ENCODE measurements at places on chromosomes 1 and 21. TPM values are rescaled to one million over a fixed set of nuclear protein-coding genes. Genes with fewer than 3 reads are reported as not detected.
A peak's percentile ranks its signal among the peaks of the same experiment; 100 is the strongest.

The RXFP4 gene
- 0.21 TPM for polyA plus RNA-seq

The UBXN10 gene
- polyA plus RNA-seq = 6.3 TPM

The ASCL5 gene
- polyA plus RNA-seq = 0.31 TPM

The CATSPERE gene
- polyA plus RNA-seq = 1.3 TPM

DNA sequence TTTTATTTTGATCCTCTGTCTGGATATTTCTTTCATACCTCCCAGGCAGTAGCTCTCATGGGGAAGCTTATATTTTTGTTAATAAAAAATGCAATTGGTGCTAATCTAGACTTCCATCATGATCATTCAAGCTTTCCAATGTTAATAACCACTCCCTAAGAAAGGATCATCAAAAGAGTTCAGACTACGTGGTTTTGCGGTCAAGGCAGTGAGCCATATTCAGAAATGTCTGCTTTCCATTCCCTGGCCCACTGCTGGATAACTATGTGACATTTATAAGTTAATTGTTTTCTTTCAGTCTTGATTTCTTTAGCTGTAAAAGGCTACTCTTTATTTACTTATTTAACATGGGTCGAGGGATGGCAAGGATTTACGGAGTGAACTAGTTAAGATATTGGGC is 414.6 kb downstream of the LMO4 start:
- no peak for DNase-seq

DNA sequence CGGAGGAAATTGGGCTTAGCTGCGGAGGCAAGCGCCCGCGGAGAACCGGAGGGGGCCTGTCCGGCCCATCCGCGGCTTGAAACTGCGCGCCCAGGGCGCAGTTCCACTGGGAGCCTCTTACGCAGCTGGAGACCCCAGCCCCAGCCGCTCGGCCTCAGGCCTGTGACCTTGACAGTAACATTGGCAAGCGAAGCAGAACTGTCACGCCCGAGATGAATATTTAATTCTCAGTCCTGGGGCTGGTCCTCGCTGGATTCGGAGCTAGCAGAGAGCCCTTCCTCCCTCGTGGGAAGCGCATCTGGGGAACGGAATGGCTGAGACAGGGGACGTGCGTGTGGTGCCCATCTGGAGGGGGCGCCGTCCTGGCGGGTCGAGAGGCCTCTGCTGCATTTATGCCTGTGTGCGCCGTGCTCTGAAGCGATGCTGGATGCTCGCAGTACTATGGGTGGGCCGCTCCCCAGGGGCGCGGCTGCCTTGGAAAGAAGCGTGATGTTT is 928 bp downstream of the SLC6A17 start:
- DNase-seq = no peak

DNA sequence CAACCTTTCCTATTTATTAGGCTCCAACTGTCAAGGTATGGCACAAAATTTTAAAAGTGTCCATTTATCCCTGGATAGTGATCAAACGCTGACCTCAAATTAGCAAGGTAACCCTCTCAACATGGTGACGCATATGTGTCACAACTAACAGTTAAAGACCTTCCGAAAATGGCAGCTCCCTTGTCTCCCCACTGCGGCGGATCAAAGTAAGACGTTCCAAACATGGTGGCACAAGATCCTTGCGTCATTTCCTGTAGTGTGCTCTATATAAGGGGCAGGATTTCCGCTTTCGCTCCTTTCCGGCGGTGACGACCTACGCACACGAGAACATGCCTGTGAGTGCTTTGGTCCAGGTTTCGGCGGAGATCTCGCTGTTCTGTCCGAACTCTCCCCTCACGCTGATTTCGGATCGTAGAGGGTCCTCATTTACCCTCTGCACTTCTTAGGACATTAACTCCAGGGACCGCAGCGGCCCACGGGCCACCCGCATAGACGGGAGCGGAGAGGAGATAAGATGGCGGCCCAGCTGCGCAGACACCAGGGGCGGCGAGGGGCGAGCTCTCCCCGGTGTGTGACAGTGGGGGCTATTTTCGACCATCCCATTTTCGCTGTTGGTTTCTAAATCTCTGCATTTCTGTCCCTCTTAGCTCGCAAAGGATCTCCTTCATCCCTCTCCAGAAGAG is at the start of gene RPS27:
Gene RPS27, plus strand, starts transcription at position 295 of the 683 bp plus-strand sequence. Its CDS starts 35 bp downstream, at position 330.
- peak; percentile 98 for DNase-seq

DNA sequence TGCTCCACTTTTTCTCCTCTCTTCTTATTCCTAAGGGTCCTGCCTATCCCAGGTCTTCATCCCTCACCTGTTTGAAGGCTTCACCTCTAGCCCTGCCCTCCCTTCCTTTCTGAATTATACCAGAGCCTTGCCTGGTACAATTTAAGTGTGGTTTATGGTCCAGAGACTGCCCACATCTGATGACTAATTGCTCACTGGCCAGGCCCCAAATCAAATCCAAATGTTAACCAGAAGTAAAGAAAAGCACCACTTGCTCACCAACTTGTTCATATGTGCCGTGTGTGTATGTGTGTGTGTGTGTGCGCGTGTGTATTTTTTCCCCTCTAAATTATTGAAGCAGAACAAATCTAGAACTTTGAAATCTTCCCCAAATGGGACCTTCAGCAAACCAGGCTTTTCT is 26.4 kb downstream of the MYOM3 start:
- no peak for DNase-seq

- no peak for DNase-seq
These were observed 9.6 kb upstream of the ZNF669 start for GRCh38 chr1:247113733-247114271.

DNA sequence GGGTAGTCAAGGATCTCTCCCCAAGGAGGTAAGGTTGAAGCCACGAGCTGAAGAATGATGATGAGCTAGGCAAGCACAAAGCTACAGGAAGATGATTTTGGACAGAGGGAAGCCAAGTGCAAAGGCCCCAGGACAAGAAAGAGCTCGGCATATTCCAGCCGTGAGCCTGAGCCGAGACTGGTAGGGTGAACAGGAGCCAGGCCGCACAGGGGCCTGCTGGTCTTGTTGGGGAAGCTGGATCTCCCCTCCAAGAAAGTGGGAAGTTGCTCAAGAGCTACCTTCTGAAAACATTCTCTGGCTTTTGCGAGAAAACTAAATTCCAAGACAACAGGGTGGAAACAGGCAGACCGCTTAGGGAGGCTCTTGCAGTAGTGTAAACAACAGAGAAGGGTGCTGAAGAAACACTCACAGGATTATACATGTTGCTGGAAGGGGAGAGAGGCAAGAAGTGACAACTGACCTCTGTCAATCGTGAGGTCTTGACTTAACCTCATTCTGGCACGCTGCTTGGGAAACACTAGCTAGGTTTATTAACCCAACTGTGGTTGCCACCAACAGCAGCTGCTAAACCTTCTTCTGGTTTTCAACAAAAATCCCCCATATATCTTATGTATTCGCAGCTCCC is 625.2 kb downstream of the SMYD3 start:
- no peak for DNase-seq

DNA sequence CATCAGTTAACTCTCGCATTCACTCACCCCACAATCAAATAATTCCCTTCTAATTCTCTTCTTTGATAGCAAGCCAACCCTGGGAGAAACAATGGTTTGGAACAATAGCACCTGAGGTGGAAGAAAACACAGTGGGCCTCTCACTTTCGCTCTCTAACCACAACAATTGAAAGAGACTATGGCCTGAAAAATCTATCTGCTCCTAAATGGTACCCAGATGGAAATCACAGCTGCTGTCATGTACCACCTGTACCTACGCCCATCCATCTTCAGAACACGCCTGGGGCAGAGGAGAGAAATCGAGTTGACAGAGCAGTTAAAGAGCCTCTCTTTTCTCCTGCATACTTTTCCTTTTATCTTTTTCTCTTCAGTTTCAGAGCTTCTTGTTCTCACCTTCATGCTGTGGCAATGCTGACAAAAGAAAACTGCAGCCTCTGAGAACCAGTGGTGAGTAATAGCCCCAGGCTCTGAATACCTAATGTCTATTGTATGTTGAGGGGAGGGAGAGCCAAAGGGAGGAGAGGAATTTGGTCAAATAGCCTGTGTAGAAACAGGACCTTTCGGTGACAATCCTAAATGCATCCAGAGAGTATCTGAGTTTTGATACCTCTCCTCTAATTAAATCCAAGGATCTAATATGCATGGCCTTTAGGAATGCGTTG is 57.7 kb downstream of the ZC3H11B start:
- DNase-seq = no peak

DNA sequence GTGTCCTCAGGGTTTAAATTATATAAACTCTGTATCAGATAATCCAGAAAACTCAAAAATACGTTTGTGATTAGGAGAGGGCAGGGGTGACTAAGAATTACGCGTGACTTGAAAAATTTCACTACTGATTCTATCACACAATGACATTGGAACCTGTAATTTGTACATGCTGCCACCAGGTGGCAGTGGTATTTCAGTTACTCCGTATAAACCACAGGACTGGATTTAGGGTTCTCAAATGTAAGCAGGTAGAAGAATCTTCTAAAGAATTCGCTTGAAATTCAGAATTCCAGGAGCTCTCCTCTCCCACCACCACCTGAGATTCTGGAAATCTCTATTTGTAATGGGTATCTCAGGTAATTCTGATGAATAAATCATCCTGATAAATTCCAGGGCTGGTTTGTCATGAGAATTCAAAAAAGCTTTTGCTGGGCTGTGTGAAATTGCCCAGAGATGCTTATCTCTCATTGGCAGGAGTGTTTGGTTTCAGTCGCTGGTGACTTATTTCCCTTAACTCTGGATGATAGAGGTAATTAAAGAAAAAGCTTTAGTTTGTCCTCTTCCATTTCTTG is 1.7 kb upstream of the KRTAP7-1 start:
- DNase-seq = no peak

- DNase-seq = no peak
These were observed 11.1 kb upstream of the CHI3L1 start for GRCh38 chr1:203197625-203198024.

DNA sequence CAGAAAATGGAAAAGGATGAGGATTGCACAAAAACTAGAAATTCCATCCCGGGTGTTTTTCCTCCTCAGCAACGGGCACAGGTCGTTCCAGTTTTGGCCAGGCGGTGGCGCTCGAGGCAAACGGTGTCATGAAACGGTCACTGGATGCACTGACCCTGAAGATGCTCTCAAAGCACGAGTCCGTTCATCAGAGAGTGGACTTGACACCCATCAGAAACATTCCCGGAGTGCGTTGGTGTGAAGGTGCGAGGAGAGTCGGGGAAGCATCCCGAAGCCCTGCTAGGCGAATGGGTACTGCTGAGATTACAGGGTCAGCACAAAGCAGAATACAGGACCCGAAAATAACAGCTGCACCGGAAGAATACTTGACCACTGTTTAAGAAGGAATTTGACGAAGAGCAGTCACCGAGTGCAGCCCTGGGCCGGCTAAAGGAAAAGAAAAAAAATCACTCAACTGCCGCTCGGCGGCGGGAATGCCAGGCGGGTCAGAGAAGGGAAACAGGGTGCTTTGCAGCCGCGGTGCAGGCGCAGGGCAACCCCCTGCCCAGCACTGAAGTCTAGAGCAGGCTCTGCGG is 71.7 kb upstream of the ETS2 start:
- peak; percentile 67 for DNase-seq

GRCh38 chr1:30916296-30916695 is 7.7 kb upstream of the SDC3 start:
- no peak for DNase-seq

GRCh38 chr1:10941891-10942541 is 70.4 kb upstream of the TARDBP start:
- peak; percentile 41 for DNase-seq

DNA sequence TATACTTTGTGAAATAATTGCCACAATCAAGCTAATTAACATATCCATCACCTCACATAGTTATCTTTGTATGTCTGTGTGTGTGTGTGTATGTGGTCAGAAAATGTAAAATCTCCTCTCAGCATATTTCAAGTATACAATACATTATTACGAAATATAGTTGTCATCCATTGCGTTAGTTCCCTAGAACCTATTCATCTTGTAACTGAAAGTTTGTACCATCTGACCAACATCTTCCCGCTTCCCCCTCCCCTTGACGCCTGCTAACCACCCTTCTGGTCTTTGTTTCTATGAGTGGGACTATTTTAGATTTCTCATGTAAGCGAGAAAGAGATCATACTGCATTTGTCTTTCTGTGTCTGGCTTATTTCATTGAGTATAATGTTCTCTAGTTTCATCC is 455.3 kb downstream of the KCNT2 start:
- no peak for DNase-seq

- no peak for DNase-seq
These were observed 23.5 kb downstream of the LRRC8D start for GRCh38 chr1:89844241-89844807.

DNA sequence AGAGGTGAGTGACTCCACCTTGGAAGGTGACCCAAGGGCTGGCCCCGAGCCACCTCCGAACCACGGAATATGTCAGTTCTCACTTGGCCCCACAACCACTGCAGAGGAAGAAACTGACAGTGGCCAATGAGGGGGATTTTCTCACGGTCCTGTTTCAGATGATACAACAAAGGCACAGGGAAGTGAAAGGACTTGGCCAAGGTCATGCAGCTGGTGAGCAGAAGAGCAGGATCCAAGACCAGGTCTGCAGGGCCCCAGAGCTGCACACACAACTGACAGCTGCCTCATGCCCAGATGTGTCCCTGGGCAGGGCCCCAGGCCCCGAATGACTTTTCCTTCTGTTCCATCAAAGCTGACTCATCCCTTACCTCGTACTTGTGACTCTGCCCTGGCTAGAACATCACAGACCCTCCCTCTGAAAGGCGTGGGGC is 25.8 kb upstream of the EVA1B start:
- no peak for DNase-seq

DNA sequence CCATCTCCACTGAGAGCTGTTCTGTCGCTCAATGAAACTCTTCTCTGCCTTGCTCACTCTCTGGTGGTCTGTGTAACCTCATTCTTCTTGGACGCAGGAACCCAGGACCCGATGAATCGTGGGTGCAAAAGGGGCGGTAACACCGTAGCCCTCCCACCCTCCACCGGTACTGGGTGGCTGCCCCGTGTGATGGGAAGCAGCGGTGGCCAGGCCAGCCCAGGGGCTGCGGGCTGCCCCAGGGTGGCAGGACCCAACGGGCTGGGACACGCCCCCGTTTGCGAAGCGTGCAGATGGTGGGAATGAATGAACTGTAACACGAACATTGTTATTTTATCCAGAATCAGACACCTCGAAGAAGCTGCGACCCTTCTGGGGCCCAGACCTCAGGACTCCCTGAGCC is 92.3 kb upstream of the BACE2 start:
- DNase-seq = no peak

GRCh38 chr1:224114787-224115175 is 870 bp downstream of the FBXO28 start:
- no peak for DNase-seq

- DNase-seq = no peak
These were observed at the start of gene APOBEC4 for GRCh38 chr1:183652547-183653461. TSS of gene APOBEC4 (minus strand) at chr1:183653316. CDS start at chr1:183648781, 4,535 bp downstream.

GRCh38 chr1:53726009-53726600 is 12.9 kb downstream of the GLIS1 start:
- DNase-seq = no peak

- no peak for DNase-seq
These were observed 53.8 kb upstream of the HPDL start for GRCh38 chr1:45272913-45273371.

DNA sequence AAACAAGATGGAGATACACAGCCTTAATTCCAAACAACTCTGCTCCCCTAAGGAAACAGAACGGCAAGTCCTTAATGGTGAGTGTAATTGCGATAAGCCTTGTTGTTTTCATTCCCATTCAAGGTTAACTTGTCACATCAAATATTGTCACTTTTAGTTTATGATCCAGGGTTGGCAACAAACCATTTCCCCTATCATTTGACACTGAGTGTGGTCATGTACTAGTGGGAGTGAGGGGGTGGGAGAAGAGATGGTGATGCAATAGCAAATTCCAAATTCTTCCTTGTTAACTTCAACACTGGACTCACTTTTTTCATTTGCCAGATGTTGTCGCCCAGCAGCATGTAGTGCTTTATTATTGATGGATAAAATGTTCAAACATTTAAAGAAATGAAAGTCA is 140.4 kb downstream of the ZNF326 start:
- DNase-seq = no peak

All from right renal pelvis (tissue), 4 donors.